ENCODE measurements at places on chromosomes 2 and 18. TPM values are rescaled to one million over a fixed set of nuclear protein-coding genes. Genes with fewer than 3 reads are reported as not detected.

DNA sequence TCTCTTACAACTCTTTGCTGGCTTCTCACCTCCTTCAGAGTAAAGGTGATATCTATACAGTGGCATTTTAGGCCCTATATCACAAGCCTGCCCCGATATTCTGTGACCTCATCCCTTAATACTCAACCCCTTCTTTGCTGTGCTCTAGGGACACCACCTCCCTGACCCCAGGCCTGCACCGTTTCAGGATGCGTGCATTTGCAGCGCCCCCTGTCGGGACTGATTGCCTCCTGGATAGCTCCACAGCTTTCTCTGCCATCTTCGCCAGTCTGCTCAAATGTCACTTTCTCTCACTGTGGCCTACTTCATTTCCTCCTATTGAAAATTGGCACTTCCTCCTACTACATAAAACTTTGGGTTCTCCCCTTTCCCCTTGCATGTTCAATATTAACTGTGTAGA, 289.6 kb downstream of the SOCS6 start:
- no peak for DNase-seq

DNA sequence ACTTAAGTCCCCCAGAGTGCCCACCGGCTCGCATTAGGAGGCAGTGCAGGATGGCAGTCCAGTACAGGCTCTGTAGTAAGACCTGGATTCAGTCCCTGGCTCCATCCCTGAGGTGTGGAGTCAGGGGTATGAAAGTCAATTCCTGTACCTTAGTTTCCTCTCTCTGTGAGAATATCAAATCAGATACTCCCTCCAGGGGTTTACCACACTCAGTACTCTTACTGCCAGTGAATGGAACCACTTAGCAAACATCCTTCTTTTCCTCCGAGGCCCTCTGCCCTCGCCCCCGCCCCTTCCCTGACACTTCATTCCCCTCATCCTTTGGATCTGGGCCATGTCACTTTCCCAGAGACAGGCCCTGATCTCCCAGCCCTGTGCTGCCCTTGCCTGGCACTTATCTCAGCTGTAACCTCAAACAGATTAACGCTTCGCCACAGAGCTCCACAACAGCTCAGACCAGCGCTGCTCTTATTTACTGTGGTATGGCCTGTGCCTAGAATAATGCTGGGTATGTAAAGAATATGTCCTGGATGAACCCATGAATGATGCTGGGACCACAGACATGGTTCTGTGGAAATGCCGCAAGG, 159.0 kb upstream of the TMEM200C start:
- DNase-seq, result no peak

DNA sequence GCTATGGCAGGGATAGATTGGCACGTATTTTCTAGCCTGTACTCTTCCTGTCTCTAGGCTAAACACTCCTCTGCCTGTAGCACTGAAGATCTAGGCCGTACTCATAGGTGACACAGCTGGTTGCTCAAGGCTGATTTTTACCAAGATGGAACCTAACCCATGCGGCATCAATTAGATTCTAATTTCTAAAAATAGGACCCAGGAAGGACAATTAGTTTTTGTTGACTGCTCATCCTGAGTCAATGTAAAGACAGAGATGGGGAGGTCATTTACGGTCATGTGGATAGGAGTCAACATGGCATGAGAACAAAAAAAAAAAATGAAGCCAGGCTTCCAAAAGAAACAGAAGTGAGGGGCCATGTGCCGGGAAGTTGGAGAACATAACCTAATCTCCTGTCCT, 360.7 kb upstream of the ETAA1 start:
- DNase-seq, result no peak

DNA sequence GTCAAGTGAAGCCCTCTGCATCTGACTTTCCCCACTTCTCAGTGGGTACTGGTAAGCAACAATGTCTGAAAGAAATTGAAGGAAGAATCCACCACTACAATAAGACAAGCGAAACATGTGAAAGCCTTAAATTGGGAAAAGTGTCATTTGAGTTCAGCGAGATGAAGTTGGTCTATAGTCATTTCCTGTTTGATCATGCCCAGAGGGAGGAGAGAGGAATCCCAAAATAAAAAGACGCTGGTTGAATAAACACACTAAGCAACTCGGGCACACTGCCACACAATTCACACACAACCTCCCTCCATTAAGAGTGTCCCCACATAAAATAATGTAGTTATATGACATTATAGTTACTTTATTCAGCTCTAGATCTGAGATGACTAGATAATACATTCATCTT, 166.1 kb downstream of the CBLN2 start:
- no peak for DNase-seq

GRCh38 chr2:119234021-119235019, 10.7 kb downstream of the STEAP3 start:
- no peak for DNase-seq

GRCh38 chr2:67510745-67511144, 113.6 kb downstream of the ETAA1 start:
- no peak for DNase-seq

- DNase-seq, result peak; percentile 43
Measured at GRCh38 chr2:239399433-239399920, 1.3 kb downstream of the HDAC4 start.

GRCh38 chr2:95060446-95061118, 35.1 kb downstream of the MAL start:
- DNase-seq, result no peak

GRCh38 chr18:31774477-31774785, 13.8 kb upstream of the SLC25A52 start:
- no peak for DNase-seq

DNA sequence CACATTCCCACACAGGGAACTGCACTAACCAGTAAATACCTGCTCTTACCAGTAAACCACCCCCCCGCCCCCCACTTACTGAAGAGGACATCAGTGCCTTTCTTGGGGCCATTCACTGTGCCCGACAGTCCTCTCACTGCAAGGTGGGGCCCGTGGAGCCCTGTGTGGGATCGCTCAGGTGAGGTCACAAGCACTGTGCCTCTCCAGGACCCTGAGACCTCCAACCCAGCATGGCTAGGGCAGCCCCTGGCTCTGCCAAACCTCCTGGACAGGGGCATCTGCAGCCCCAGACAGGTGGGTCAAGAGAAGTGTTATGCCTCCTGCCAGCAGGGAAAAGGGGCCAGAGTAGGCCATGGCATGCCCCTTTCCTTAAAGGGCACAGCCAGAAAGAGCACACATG, 6.7 kb upstream of the NEURL3 start:
- peak; percentile 41 for DNase-seq

GRCh38 chr2:68837164-68837860, 33.9 kb downstream of the BMP10 start:
- DNase-seq, result peak; percentile 52

DNA sequence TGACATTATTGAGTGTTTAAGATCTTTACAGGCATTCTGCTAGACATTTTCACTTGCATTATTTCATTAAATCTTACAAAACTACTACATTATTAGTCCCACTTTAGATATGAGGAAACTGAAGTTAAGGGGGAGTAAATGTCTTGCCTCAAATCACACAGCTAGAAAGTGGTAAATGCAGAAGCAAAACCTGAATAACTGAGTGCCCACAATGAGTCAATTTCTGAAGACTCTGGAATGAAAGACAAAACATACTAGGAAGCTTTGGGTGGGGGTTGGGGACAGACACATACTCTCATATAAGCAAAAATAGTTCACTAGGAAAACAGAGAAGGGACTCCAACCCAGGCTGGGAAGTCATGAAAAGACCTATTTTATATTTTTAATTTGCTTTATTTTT, 214.4 kb upstream of the LRATD1 start:
- no peak for DNase-seq

DNA sequence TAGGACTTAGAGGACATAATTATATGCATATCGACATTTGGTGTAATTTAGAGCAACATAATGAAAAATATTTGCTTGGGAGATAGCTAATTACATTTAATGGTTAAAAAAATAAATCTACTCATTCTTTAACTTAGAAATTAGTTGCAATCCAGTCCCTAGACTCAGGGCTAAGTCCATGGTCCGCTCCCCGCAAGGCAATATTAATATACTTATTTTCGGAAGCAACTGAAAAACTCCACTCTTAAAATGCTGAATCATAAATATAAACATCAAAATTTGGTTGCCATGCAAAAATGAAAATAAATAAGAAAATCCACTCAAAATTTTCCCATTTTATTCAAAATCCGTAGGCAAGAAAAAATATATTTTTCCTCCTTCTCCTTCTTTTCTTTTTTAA, 99.7 kb upstream of the CD302 start:
- DNase-seq, result no peak

TCF7L1 gene
- 1.6 TPM for total RNA-seq

RGPD3 gene
- total RNA-seq, result 0.12 TPM

ABCG5 gene
- total RNA-seq, result not detected

GLB1L gene
- total RNA-seq, result 1.8 TPM
